ENCODE measurements at places on chromosomes 2 and 18. TPM values are rescaled to one million over a fixed set of nuclear protein-coding genes. Genes with fewer than 3 reads are reported as not detected.

GRCh38 chr18:26227051-26227670, 916 bp downstream of the TAF4B start:
- DNase-seq: no peak

DNA sequence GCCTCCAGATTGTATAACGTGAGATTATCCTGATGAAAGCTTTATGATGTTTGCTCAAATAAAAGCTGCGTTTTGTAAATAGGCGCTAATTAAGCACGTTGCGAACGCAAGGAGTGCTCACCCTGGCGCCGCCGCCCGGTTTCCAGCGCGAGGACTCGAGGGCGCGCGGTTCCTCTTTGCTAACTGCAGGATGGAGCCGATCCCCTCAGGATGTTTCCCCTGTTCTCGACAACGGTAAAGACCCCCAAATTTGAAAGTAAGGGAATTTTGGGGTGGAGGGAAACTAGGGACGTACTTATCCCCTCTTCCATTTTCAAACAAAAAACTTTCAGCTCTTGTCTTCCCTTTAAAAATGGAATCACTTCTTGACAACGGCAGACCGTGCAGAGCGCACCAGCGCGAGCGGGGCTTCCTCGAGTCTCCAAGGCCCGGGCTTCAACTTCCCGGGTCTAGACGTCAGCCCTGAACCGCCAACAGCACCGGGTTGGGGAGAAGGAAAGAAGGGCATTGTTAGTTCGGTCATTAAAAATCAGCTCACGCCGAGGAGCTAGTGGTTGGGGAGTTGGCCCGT, 1.1 kb upstream of the GBX2 start:
- DNase-seq: no peak

Gene TFPI
- total RNA-seq: 34.7 TPM

- DNase-seq: no peak
Observed at GRCh38 chr2:222241128-222241870, 57.5 kb downstream of the PAX3 start.

- DNase-seq: no peak
Observed at GRCh38 chr2:196988639-196989038, 62.1 kb upstream of the PGAP1 start.

Measured in HFFc6 (cell line).